ENCODE measurements at places on chromosomes 4 and X.

DNA sequence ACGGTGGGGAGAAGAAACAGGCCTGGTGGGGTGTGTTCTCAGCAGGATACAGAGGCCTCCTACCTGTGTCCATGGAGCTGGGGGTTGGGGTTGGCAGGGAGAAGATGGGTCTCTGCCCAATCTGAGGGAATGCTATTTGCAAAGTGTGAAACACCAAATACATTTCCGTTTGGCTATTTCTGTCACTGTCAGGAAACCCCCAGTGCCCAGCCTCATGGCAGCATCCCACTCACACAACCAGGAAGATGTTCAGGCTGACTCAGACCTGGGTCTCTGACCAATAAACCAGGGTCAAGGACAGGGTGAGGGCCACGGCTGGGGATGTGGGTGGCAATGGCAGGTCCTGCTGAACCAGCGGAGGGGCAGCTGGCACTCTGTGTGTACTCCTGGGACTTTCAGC is 41.3 kb downstream of the BCOR start:
- DNase-seq, result no peak

DNA sequence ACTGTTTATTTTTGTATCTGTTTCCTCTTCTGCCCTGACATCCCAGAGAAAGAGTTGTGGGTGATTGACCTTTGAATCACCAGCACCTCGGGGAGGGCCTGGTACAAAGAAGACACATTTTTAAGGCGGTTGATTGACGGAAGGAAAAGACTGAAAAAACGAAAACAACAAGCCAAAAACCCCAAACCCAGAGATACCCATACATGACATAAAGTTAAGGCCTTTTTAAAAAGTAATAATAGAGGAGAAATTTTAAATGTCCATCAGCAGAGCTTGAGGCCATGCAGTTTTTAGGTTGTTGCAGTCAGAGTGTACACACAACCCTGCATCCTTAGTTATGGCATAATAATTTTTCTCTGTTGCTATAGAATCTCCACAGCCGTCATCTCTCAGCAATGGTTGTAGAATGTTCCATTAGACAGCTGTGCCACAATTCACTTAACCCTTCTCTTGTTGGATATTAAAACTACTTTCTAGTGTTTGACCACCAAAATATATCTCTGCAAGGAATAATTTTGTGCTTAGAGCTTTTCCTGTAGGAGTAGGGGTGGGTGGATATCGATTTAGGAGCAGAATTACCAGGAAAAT is 110.2 kb downstream of the GNL3L start:
- DNase-seq, result no peak

- peak; percentile 77 for DNase-seq
Observed at GRCh38 chr4:105471566-105472176, 2.2 kb downstream of the PPA2 start.

- DNase-seq, result peak; percentile 26
Observed at GRCh38 chr4:20773144-20773997, 73.1 kb downstream of the PACRGL start.

GRCh38 chr4:71241501-71242288 is 97.1 kb upstream of the SLC4A4 start:
- DNase-seq, result no peak

GRCh38 chrX:1591863-1592469 is 562 bp downstream of the AKAP17A start:
- DNase-seq, result peak; percentile 33

DNA sequence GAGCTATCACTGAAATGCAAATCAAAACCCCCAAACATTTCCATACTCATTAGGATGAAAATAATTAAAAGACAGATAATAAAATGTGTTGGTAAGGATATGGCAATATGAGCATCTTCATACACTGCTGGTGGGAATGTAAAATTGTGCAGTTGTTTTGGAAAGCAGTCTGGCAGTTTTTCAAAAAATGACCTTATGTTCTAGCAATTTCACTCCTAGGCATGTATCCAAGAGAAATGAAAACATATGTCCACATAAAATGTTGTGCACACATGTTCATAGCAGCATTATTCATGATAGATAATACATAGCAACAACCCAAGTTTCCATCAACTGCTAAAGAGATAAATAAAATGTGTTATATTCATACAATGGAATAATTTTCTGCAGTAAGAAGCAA is 14.8 kb upstream of the GPRASP2 start:
- DNase-seq, result no peak

GRCh38 chr4:189069772-189070171 is 870.9 kb upstream of the FRG1 start:
- no peak for DNase-seq

DNA sequence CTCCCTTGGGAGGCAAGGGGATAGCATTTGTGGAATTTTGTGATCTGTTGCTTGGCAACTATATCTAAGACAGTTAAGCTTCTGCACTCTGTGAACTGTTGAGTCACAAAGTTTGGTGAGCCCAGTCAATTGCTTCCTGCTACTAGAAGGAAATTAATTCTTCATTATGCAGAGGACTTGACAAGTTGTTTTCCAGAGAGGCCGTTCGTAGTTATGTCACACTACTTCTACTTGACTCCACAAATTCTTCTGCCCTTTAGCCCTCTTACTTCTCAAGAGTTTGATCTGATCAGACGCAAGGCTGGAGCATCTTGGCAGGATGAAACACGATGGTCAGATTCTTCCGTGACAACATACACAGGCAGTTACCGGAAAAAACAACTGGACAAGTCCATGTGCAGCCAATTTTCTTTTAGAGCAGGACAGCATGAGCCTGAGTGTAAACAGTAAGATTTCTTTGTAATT is at the start of gene C4orf51:
TSS of gene C4orf51 (plus strand) at position 156 of the 465 bp plus-strand sequence. CDS start at position 214, 58 bp downstream.
- no peak for DNase-seq

All from stimulated activated CD4-positive, alpha-beta T cell treated with anti-CD3 and anti-CD28 coated beads, Interleukin-15, amount 100 ng/mL, for 24 hours (primary cell).